ENCODE measurements at places on chromosomes 12 and 14.
A peak's percentile ranks its signal among the peaks of the same experiment; 100 is the strongest.

GRCh38 chr12:129036135-129036534 lies 182.9 kb downstream of the GLT1D1 start:
- no peaks in the 10 kb centered on the region for H3K36me3 ChIP-seq
- no peak for DNase-seq
- no peak overlapping the region for H3K4me3 ChIP-seq
- no peak overlapping the region for H3K27ac ChIP-seq

DNA sequence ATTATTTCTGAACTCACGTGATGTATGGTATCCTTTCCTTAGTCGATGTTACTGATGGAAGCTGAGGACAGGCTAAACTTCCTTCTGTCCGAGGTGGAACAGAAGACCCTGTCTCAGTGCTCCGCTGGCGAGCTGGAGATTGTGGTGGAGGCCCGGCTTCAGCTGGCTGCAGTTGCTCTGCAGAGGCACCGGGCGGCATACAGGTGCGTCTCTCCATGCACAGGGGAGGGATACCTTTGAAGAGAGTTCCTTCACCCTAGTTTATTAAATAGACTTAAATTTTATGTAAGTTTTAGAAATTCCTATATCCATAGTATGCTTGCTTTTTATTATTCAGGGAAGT lies 186.7 kb upstream of the NEDD1 start:
- no peaks in the 10 kb centered on the region for H3K36me3 ChIP-seq
- no peak for DNase-seq
- H3K4me1 ChIP-seq = no peaks in the 10 kb centered on the region
- H3K27me3 ChIP-seq = no peaks in the 10 kb centered on the region
- no peak overlapping the region for H3K27ac ChIP-seq

GRCh38 chr12:111404362-111405148 lies 1.2 kb upstream of the SH2B3 start:
- H3K27me3 ChIP-seq = no peaks in the 10 kb centered on the region
- H3K4me1 ChIP-seq = peaks cover 60% of the 10 kb centered on the region
- H3K27ac ChIP-seq = peak overlapping the region; percentile 82

DNA sequence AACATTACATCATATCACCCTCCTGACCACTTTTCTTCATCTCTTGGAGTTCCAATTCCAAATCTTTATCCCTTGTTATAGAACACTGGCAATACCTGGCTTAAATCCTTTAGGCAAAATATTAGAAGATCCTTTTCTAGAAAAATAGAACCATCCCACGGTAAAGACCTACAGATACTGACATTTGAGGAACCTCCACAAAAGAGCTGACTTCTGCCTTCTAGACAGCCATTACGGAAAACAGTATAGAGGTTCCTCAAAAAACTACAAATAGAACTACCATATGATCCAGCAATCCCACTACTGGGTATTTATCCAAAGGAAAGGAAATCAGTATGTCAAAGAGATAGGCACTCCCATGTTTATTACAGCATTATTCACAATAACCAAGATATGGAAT lies 241.7 kb upstream of the AMIGO2 start:
- no peak for DNase-seq
- no peaks in the 10 kb centered on the region for H3K4me1 ChIP-seq
- H3K27me3 ChIP-seq = no peaks in the 10 kb centered on the region
- no peak overlapping the region for H3K4me3 ChIP-seq
- H3K27ac ChIP-seq = no peak overlapping the region
- no peaks in the 10 kb centered on the region for H3K36me3 ChIP-seq

- H3K27me3 ChIP-seq = no peaks in the 10 kb centered on the region
- H3K4me1 ChIP-seq = no peaks in the 10 kb centered on the region
- no peak overlapping the region for H3K4me3 ChIP-seq
- no peaks in the 10 kb centered on the region for H3K36me3 ChIP-seq
- no peak overlapping the region for H3K27ac ChIP-seq
- DNase-seq = no peak
These were observed 56.3 kb downstream of the CCDC88C start for GRCh38 chr14:91361233-91361811.

GRCh38 chr12:53791735-53792326 lies 40.1 kb upstream of the CISTR start:
- no peaks in the 10 kb centered on the region for H3K4me1 ChIP-seq
- H3K27ac ChIP-seq = no peak overlapping the region
- H3K27me3 ChIP-seq = peaks cover 32% of the 10 kb centered on the region
- no peak for DNase-seq
- no peak overlapping the region for H3K4me3 ChIP-seq
- H3K36me3 ChIP-seq = no peaks in the 10 kb centered on the region

Data from tibial artery (tissue), 4 donors.